Adrenal gland (tissue), 19 donors: ENCODE measurements at places on chromosomes 6 and 20. TPM values are rescaled to one million over a fixed set of nuclear protein-coding genes. Genes with fewer than 3 reads are reported as not detected.
A peak's percentile ranks its signal among the peaks of the same experiment; 100 is the strongest.

DNA sequence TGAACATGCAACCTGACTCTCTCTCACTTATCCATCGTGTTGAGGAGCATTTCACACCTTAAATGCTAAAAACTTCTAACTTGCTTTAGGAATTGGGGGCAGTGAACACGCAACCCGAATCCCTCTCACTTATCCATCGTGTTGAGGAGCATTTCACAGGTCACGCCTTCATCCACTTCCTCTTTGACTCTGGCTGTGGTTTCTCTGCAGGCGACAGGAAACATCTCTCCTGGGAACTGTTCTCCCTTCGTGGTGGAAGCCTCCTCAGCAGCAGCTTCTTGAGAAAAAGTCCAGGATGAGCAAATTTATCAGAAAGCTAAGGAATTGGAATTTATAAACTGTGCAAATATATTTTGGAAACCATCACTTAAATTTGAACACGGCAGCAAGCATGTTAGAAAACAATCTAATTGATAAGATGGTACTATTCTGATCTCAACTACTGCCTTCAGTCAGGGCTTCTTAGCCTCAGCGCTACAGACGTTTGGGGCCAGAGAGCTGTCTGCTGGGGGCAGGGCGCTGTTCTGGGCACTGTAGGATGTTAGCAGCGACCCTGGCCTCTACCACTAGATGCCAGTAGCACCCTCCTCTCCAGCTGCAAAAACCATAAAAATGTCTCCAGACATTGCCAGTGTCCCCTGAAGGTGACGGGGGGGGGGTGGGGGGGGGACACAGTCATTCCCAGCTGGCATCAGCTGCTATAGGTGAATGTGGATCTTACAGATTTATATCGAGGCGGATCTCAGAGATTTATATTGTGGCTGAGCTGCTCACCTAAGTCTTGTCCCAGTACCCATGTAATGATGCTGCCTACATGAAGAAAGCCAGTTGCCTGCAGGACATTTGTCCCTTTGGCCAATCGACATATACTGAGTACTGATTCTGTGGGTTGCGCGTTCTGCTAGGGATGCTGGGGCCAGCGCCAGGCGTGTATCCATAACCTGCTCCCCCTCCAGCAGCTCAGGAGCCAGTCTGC, 26.2 kb downstream of the CTCFL start:
- DNase-seq = peak; percentile 21
- H3K4me3 ChIP-seq = no peak overlapping the region
- H3K4me1 ChIP-seq = peaks cover 6% of the 10 kb centered on the region
- H3K27me3 ChIP-seq = peaks cover 18% of the 10 kb centered on the region

GRCh38 chr6:114431641-114432040, 88.8 kb upstream of the HS3ST5 start:
- no peaks in the 10 kb centered on the region for H3K27me3 ChIP-seq
- no peaks in the 10 kb centered on the region for H3K36me3 ChIP-seq
- no peak for DNase-seq
- H3K4me3 ChIP-seq = no peak overlapping the region
- no peaks in the 10 kb centered on the region for H3K4me1 ChIP-seq

- no peak for DNase-seq
- no peak overlapping the region for H3K4me3 ChIP-seq
- no peak overlapping the region for H3K27ac ChIP-seq
- H3K4me1 ChIP-seq = no peaks in the 10 kb centered on the region
Observed at GRCh38 chr6:94478133-94479005, 1059.0 kb upstream of the EPHA7 start.

GRCh38 chr20:25011261-25011660, 18.7 kb upstream of the APMAP start:
- no peaks in the 10 kb centered on the region for H3K4me1 ChIP-seq
- no peaks in the 10 kb centered on the region for H3K27me3 ChIP-seq

DNA sequence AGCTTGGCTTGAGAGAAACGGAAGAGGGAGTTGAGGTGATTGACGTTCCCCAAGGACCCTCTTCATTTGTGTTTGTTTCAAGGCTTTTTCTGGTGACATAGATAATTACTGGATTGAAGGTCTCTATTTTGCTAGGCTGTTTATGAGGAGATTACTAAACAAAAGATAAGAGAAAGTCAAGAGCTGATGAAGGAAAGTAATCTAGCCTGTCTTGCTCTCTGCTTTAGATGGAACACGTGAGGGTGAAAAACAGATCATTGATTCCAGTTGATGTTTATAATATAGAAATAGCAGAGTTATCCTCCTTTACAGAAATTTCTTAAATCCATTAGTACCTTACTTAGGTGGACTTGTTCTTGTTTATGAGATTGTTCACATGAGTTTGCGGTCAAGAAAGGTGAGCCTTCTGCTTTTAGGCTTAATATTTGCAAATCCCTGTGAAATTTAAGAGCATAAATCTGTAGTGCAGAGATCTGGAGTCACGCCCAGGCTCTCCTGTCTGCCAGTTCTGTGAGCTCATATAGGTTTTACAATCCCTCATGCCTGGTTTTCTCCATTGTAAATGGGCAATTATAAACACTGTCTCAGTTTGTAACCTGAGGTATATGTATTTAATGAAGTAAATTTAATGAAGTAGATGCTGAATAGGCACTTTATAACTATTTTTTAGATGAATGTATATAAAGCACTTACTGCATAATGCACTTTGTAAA, 272.8 kb downstream of the NKAIN2 start:
- no peaks in the 10 kb centered on the region for H3K27me3 ChIP-seq
- H3K27ac ChIP-seq = no peak overlapping the region
- H3K4me3 ChIP-seq = no peak overlapping the region
- H3K36me3 ChIP-seq = no peaks in the 10 kb centered on the region

DNA sequence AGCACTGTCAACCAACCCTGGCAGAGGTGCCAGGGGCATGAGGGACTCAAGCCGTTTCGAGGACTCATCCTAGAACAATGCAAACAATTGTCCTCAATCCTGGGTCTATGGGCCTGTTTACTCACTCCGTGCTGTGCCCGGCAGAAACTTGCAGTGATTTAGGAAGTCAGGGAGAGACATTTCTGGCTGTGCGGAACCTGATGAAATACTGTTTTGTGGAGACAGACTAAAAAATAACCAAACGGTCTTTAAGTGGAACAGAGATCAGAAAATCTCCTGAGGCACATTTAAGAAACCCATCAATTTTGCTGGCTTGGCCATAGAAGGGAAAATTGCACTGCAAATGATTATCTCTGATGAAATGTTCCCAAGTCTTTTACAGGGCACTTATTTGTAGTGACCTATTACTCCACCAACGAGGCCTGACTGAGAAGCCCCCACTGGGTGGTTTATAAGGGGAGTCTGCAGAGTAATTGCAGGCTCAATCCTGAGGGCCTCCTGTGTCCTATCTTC, 79.8 kb upstream of the KCNK16 start:
- H3K4me3 ChIP-seq = no peak overlapping the region
- no peaks in the 10 kb centered on the region for H3K27me3 ChIP-seq
- no peak for DNase-seq
- no peaks in the 10 kb centered on the region for H3K4me1 ChIP-seq

GRCh38 chr6:84453499-84453898, 226.1 kb upstream of the CEP162 start:
- no peak for DNase-seq
- H3K27me3 ChIP-seq = no peaks in the 10 kb centered on the region
- no peak overlapping the region for H3K27ac ChIP-seq
- no peak overlapping the region for H3K4me3 ChIP-seq
- H3K4me1 ChIP-seq = no peaks in the 10 kb centered on the region

HTR1B gene
- not detected for total RNA-seq

FAM83C gene
- total RNA-seq = not detected

HMGA1 gene
- 5.4 TPM for total RNA-seq

BFSP1 gene
- 3.0 TPM for total RNA-seq
